ENCODE measurements at places on chromosomes 3 and 15.

DNA sequence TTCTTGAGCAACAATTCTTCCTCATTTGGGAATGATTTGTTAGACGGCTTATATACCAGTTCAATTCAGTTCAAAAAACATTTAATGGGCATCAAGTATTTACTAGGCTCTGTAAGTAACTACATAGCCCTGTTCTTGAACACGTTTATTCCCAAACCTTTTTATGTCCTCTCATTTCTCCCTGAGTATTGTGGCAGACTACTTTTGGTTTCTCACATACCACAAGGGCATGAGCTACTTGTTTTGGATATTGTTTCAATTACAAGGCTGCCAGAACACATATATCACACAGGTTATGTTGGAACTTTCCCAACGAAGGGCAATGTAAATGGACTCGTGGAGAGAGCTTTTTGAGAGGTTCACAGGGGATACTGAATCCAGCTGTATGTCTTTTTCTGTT is 363.8 kb upstream of the NAALADL2 start:
- peak; percentile 10 for DNase-seq

DNA sequence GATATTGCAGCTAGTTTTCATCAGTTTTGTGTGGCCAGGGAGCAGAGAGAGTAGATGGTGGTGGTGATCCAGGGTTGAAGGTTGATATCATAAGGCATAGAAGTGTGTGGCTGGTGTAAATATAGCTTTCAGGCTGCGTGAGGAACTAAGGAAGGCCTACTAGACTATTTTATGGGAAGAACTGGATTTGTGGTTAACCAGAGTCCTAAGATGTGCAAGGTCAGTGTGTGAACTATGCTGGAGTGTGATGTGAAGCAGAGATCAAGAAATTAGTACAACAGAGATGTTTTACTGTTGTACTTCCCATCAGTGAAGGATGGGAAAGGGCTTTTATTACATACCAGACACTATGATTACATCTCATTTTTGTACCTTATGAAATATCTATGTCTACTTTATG is 41.5 kb downstream of the MAPK6 start:
- DNase-seq = no peak

- no peak for DNase-seq
These were observed 65.1 kb upstream of the CCR4 start for GRCh38 chr3:32886296-32886695.

GRCh38 chr3:158864492-158864891 is 62.6 kb downstream of the MFSD1 start:
- no peak for DNase-seq

GRCh38 chr3:89340408-89340807 is 233.0 kb downstream of the EPHA3 start:
- DNase-seq = no peak

GRCh38 chr15:85587707-85588411 is 206.9 kb downstream of the KLHL25 start:
- DNase-seq = no peak

DNA sequence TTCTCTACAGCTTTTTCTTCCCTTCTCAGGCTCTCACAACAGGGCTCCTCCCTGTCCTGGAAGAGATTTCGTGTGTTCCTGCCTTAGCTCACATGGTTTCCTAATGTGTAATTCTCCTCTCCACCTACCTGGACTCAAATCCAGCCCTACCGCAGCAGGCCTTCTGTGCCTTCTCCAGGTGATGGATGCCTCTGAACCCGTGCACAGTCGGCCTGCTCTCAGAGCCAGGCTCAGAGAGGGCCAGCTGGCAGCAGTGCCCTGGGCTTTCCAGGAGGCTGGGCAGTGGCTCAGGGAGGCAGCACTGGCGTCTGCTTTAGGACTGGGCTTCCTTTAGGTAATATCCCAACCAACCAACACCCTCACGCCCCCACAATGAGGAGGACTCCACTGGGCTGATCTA is 123.2 kb upstream of the TMC3 start:
- no peak for DNase-seq

DNA sequence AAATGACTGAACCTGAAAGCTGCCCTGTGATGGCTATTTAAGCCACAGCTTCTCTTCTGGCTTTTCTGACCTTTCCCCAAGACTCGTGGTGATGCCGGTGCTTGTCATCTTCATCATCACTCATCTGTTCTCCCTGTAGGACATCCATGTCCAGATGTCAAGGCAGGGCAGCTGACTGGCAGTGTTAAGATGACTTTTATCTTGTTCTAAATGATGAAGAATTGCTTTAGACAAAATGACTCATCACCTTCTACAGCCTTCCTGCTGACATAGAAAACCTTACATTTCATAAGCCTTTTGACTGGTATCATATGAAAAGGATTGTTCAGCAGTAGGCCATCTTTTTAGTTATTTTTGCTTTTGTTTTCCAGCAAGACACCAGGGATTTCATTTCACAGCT is 67.0 kb upstream of the GPR149 start:
- no peak for DNase-seq

DNA sequence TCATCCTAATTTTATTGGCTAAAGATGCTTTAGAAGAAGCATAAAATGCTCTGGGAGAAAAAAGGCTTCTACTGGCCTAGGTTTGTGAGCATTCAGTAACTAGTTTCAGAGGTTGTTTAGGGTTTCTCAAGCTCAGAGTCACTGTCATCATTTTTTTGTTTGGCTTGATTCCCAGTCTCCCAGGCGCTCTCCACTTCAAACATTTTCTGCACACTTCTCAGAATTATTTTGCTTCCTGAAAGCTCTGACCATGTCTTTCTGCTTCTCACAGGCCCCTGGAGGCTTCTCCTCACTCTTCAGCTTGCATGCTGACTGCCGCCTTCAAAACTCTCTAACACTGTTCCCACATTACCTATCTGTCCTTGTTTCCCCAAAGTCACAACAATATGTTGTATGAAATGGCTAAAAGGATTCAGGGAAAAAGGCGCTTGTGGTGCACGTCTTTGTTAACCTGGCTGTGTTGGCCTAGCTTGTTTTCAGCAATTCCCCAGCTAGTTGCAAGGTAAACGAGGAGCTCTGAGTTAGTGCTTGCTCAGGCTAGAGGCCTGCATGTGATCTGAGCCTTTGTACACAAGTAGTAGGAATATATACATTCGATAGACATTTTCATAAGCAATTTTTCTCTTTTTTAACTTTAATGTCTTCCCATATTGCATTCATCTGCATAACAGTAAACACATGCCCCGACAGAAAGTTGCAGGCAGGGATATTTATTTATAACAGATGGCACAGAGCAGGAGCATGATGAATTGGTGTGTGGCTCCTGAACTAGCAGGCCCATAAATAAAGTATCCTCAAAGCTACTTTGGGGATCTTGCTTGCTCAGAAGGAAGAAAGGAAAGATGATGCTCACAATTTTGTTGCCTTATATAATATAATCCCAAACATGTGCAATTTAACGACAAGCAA is 129.2 kb upstream of the DPH6 start:
- no peak for DNase-seq

DNA sequence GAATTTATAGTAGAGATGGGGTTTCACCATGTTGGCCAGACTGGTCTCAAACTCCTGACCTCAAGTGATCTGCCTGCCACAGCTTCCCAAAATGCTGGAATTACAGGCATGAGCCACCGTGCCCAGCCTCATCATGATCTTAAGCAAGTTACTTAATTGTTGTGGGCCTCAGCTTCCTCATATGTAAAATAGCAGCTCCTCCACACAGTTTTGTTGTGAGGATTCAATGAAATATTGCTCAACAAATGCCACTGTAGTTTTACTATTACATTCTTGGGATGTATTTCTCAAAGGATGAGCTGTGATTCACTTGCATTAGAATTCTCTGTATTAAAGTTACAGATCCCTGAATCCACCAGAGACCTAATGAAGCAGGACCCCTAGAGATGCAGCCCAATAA is 168.8 kb downstream of the ADAMTS9 start:
- DNase-seq = no peak

- DNase-seq = no peak
These were observed 8.7 kb upstream of the PTX3 start for GRCh38 chr3:157427901-157428300.

- no peak for DNase-seq
These were observed 237.5 kb downstream of the NTRK3 start for GRCh38 chr15:88018869-88019641.

GRCh38 chr3:65996589-65996988 is 42.1 kb downstream of the MAGI1 start:
- DNase-seq = no peak

DNA sequence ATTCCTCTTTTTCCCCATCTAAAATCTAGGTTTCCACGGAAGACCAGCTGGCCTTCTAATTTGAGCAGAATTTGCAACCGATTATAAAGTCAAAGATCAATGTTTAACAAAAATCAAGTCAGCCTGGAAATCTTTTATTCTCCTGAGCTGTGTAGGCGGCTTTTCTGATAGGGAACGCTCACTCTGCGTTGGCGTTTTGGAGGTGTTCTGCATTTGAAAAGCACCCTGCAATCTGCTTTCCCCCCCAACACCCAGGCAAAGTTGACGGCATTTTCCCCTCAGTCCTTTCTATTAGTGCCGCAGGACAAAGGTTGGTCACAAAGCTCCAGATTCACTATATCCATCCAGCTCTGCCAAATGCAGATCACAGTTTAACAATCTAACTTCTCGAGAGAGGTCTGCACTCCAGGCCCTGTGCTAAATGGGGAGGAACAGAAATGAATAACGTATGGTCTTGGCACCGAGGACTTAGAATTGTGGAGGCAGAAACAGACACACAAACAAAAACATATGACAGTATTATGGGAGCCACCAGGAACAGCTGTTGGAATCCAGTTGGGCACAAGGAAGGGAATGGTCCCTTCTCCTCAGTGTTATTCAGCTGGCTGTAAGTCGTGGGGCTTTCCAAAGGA is 50.4 kb upstream of the LARS2 start:
- peak; percentile 38 for DNase-seq

- DNase-seq = no peak
These were observed 41.6 kb downstream of the C3orf20 start for GRCh38 chr3:14716591-14716990.

DNA sequence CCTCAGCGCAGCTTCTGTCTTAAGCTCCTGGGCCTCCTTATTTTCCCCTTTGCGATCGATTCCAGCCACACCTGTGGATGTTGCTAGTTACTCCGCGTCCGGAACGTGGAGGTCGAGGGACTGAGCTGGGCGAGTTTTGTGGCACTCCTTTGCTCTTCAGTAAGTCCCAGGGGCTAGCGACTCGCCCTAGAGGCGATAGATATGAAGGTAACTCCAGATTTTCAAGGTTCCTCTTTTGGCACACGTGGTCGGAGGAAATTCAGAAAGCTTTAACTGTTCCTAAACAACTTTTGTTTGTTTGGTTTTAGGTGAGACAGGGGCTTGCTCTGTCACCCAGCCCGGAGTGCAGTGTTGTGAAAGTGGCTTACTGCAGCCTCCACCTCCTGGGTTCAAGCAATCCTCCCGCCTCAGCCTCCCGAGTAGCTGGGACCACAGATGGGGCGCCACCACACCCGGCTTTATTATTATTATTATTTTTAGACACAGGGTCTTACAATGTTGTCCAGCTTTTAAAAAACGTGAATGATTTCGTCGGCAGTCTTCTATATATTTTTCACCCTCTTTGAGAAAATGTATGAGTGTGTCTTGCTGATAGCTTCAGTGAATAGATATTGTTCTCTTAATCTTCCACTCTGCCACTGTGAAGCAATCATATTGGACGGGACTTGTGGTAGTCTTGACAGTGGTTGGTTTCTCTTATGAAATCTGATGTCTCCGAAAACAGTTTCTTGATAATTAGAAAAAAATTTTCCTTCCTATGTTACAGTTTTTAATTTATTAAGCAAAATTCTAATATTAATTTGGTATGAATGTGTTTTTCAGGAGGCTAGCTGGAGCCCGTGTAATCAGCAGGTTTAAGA is 785 bp downstream of the MFSD1 start:
- no peak for DNase-seq

DNA sequence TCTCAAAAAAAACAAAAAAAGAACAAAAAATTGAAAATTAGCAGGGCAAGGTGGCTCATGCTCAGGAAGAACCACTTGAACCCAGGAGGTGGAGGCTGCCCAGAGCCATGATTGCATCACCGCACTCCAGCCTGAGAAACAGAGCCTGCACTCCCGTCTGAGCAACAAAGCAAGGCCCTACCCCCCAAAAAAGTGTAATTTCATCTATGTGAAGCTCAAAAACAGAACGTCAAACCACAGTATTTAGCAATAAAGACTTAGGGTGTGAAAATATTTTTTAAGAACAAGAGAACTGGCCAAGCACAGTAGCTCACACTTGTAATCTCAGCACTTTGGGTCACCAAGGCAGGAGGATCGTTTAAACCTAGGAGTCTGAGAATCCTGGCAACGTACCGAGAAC is 38.2 kb downstream of the STAG1 start:
- DNase-seq = no peak

- peak; percentile 32 for DNase-seq
These were observed 262.1 kb downstream of the IGSF11 start for GRCh38 chr3:118772547-118773011.

DNA sequence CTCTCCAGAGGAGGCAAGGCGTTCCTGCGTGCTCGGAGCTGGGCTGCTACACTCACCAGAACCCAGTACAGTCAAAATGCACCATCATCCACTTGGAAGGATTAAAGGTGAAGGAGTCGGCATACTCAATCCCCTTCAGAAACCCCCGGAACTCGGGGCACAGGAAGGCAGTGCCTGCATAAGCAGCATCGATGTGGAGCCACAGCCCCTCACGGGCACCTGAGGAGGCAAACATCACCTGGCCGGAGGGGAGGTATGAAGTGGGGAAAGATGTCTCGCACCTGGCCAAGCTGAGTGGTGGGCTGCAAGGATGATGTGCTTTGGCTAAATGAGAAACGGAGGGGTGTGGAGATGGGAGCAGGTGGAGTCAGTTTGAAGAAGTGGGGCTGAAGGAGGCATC is 13.0 kb downstream of the HDC start:
- DNase-seq = no peak

- no peak for DNase-seq
These were observed 7.6 kb downstream of the NR1D2 start for GRCh38 chr3:23952646-23953045.

DNA sequence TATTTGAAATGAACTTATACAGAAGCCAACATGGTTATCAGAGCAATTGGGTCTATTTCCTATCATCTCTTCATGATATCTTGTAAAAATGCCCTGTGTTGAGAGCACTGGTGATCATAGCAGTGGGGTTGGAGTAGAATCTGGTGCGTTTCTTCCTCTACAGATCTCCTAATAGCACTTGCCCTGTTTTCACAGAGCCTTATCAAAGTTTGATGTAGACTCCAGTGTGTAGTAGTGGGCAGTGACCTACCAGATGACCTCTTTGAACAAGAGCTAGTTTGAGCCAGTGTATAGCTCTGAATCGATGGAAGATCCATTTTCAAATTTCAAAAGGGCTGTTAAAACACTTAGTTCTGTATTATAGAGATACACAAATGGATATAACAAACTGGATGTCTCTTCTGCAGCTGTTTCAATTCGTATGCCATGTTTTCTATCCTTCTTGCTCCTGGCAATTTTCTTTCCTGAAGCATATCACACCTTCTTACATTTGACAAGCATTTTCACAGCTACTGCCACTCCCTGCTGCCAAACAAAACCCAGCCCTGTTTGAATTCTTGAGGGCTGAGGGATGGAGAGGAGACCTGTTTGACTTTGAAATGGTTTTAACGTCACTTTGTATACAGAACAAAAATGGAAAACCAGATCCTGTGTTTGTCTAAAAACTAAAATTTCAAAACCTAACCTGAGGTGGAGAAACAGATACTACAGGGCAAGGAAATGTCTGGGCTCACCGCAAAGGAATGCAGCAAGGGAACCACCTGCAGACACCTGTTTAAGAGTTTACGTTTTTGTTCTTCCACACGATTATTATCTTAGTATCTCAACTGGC is 354.5 kb upstream of the TPRG1 start:
- DNase-seq = no peak
